Activated effector memory CD4-positive, alpha-beta T cell treated with anti-CD3 and anti-CD28 coated beads, Interleukin-2, amount 50 U/mL, for 16 hours (primary cell): ENCODE measurements at places on chromosomes 12 and 14.

GRCh38 chr12:133156125-133156690 is 25.1 kb upstream of the ZNF268 start:
- DNase-seq = no peak

DNA sequence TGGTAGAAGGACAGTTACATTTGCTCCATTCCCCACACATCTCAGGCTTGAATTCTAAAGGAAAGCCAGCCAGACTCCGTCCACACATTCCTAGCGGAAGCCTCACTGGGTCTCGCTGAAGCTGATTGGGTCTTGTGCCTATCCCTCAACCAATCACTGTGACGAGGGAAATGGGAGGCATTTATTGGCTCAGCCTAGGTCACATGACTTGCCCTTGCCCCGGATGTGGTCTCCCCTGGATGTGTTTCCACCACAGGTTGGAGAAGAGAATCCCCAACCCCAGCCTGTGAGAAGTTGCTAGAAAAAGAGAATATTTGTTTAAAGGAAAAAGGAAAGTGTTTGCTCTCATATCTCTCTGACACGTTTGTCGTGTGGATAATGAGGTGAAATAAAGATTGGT is 93.4 kb downstream of the C12orf75 start:
- no peak for DNase-seq

DNA sequence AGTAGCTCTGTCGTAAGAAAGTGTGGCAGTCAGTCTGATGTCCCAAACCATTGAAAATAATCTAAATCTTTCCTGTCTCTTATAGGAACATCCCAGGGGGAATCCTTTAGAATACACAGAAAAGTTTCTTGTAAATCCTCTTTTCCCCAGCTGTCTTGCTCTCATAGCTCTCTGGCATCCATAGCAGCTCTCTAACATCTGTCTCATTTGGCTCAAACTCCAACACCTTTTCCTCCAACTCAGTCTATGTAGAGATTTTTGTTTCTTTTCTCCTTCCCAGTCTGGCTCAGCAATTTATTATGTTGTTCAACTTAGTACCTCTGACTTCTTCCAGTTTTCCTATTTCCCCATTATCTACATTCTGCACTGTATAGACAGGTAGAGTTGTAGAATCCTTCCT is 84.4 kb upstream of the NEDD1 start:
- no peak for DNase-seq

DNA sequence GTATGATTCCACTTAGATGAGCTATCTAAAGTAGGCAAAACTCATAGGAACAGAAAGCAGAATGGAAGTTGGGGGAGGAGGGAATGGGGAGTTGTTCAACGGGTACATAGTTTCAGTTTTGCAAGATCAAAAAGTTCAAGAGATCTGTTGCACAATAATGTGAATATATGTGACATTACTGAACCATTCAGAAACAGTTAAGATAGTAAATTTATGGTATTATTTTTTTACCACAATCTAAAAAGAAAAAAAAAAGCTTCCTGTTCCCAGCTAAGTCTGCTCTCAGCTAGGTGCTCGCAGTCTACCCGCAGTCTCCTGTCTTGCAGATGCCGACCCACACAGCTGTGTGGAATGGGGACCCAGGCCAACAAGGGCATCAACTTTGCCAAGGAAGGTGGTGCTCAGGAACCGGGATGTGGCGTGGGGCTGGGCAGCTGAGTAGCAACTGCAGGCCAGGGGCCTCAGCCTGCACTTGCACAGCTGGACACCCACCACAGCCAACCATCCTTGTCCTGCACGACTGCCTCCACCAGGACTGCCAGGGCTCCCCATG is 15.3 kb upstream of the ANO6 start:
- DNase-seq = no peak

GRCh38 chr14:89004166-89004565 is 179.7 kb downstream of the TTC8 start:
- DNase-seq = no peak

- DNase-seq = no peak
Measured at GRCh38 chr12:25502596-25502995, 50.5 kb downstream of the LMNTD1 start.

- no peak for DNase-seq
Measured at GRCh38 chr12:69919495-69919894, 94.5 kb downstream of the MYRFL start.

DNA sequence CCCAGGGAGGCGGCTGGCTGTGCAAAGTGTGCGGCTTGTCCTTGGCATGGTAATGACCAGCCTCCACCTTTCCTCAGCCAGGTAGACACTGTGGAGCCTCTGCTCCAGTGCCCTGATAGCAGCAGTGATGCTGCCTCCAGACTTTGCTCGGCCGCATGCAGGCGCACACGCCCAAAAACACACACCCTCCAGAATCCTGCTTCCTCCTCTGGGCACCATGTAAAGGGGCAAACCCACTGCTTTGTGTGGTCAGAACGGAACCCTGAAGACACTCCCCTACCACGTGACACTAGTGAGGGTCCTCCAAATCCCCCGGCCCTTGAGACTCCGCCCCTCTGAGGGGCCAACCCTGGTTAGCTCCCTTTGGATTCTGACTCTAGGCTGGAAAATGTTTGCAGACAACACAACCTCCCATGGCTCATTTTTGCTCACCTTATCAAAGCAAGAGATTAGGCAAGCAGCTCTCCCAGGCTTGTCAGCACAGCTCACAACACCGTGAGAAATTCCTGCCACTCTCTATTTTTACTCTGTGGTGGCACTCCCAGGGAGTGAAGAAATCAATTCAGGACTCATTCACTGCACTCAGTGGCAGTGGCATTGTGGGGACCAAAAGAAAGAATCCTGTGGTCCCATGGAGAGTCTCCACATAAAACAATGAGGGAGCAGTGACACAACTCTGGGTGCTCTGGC is 4.5 kb downstream of the KRT77 start:
- no peak for DNase-seq

GRCh38 chr12:120718055-120718454 is 7.6 kb upstream of the ACADS start:
- DNase-seq = no peak

DNA sequence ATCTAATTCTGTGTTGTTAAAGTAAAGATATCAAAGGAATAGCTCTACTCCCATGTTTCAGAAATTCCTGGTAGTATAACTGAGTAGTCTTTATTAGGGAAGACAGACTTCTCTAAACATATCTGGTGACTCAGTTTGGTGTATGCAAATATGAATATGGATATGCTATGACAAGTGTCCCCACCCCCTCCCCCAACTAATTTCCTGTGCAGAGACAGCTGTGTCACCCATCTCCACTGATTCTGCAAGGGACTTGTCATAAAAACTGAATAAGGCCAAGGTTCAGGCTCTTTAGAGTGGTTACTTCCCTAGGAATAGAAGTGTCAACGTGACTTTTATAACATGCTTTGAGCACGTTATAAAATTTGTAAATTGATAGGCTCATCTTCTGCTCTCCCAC is 429.1 kb downstream of the DAD1 start:
- DNase-seq = no peak

GRCh38 chr12:86275356-86275755 is 19.2 kb upstream of the MGAT4C start:
- DNase-seq = no peak

DNA sequence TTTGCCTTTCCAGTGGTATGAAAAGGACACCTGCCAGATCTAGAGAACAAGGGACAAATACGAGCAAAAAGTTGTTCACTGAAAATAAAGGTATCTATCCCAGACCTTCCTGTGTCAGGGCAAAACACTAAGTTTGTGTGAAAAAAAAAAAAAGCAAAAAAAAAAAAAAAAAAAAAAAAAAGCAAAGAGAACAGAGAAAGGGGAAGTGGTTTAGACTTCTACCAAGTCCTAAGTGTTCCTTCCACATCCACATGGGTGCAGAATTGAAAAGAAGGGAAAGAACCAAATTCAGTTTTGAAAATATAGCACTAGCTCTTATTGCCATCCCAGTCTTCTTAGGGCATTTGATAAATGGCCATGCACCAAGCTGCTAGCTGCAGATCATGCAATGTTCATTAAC is 41.7 kb downstream of the ZCRB1 start:
- DNase-seq = no peak
